Endodermal cell (in vitro differentiated cells): ENCODE measurements at places on chromosomes 2 and 18. TPM values are rescaled to one million over a fixed set of nuclear protein-coding genes. Genes with fewer than 3 reads are reported as not detected.

The CHPF gene
- 51.2 to 62.0 TPM (median 54.3 TPM) in 3 replicates for total RNA-seq

The HAAO gene
- total RNA-seq = 12.2 and 13.4 TPM in 2 replicates

DNA sequence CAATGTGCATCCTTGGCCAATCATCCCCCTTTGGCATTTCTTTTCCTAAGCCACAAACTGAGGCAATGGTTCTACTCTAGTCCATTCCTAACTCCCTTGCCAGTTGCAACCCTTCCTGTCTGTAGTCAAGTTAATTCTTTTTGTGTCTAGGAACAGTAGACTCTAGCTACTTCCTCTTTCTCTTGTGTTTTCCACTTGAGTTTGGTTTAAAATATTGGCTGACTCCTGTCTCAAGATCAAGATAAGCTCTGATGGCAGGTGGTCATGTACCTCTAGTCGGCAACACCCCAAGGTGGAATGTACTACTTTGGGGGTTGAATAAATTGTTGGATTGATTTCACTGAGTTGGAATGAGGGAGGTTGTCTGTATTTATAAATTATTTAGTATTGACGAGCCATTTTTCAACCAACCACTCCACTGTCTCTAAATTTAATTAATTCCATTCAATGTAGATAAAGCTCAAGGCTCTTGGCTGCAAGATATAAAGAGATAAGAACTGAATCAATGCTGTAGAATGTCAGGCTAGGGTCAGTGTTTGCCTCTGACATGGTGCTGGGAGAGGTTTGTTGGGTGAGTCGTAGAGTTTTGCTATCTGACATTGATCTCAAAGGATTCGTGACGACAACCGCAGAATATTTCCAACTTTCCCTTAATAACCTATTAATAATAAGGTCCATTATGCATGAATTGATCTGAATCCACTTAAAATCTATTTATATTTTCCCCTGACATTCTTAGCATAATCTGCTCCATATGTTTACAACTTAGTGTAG, 188.7 kb upstream of the APCDD1 start:
- DNase-seq = no peak

GRCh38 chr2:127591221-127591923, 54.6 kb upstream of the GPR17 start:
- DNase-seq = peak; percentile 97

The FBXO15 gene
- total RNA-seq = 0.77 and 1.3 TPM in 2 replicates

The MRPS5 gene
- 56.2 and 59.0 TPM in 2 replicates for total RNA-seq

- DNase-seq = no peak
These were observed 124.0 kb downstream of the MDH1 start for GRCh38 chr2:63712748-63713147.

The HOXD10 gene
- not detected in 2 replicates for total RNA-seq

The CD302 gene
- total RNA-seq = 2.3 to 2.7 TPM (median 2.7 TPM) in 3 replicates

- DNase-seq = peak; percentile 53
These were observed 39.3 kb upstream of the EDAR start for GRCh38 chr2:109028277-109028676.

- no peak for DNase-seq
These were observed 16.3 kb downstream of the SLC8A1 start for GRCh38 chr2:40435426-40436092.

The GPR39 gene
- 11.4 and 14.6 TPM in 2 replicates for total RNA-seq

- DNase-seq = no peak
These were observed 182.7 kb downstream of the UXS1 start for GRCh38 chr2:106011380-106011779.

GRCh38 chr2:134142903-134143302, 111.0 kb upstream of the MGAT5 start:
- DNase-seq = no peak

GRCh38 chr2:38301340-38301968, 75.6 kb downstream of the ATL2 start:
- DNase-seq = peak; percentile 69

- DNase-seq = no peak
These were observed 545.0 kb upstream of the ZNF804A start for GRCh38 chr2:184053326-184053725.

The SPP2 gene
- total RNA-seq = not detected in 3 replicates

DNA sequence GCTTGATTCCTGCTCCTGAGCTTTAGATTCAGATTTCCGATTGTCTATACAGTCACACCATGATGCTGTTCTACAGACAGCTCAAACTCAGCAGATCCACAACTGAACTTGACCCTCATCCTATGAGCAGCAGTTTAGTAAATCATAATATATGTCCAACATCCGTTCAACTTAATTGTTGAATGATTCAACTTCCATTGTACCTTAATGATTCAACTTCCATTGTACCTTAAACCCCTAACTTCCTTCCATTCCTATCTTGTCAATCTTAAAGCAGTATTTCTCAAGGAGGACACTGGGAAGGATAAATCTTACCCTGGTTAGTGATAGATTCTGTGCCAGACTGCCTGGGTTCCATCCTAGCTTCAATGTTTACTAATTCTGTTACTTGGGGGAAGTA, 60.1 kb downstream of the PIGN start:
- no peak for DNase-seq

The ASNSD1 gene
- total RNA-seq = 32.0 to 56.2 TPM (median 54.9 TPM) in 3 replicates

DNA sequence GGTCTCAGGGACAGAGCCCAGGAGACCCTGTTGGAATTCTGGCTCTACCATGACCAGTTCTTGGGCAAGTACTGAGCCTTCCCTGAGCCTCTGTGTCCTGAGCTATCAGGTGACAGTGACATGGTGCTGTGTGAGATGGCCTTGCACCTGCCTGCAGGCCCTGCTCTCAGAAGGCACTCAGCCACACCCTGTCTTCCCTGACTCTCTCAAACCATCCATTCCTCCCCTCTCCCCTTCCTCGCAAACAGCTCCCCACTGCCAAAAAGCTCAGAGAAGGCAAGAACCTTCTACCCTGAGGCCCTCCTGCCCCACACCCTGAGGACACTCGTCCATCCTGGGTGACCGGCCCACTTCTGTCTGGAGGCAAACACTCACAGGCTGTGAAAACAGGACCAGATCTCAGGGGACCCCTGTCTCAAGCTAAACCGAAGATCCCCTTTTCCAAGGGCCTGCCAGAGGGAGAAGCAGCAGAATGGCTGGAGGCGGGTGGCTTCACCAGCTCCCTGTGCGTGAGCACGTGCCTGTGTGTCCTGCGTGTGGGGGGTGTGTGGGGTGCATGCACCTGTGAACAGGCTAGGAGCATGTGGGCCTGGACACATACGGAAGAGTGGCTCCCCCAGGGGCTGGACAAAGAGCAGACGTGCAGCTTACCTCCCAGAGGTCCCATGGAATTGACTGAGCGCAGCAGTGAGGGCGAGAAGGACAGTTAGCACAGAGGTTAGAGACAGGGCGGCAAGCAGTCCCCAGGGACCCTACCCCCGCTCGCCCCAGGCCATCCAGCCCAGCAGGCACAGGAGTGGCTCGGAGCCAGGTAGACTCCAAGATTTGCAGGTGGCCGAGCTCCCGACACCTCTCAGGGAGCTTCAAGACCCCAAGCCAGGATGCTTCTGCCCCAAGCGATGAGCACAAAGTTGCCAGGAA, 53.9 kb downstream of the BIN1 start:
- no peak for DNase-seq

The GAL3ST2 gene
- 0.55 to 0.91 TPM (median 0.77 TPM) in 3 replicates for total RNA-seq

DNA sequence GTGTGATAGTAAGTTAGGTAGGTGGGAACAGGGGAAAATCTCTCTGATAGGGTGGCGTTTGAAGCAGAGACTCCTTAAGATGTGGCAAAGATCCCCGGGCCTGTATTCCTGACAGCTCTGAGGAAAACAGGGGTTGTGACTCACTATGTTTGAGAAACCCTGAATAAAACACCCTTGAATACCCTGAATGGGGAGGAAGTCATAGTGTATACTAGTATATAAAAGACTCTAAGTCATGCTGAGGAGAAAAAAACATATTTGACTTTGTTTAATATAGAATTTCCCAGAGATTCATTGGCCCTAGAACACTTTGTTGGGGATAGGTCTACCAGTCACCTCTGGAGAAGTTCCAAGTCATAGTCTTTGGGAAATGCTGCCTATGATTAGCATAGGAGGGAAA, 590.9 kb downstream of the IRS1 start:
- DNase-seq = no peak

GRCh38 chr2:152676461-152676860, 40.8 kb downstream of the PRPF40A start:
- no peak for DNase-seq

- peak; percentile 88 for DNase-seq
These were observed 2.8 kb upstream of the DIPK1C start for GRCh38 chr18:74459889-74460288.

GRCh38 chr2:170354388-170354787, 176.4 kb downstream of the MYO3B start:
- DNase-seq = peak; percentile 67

The C2orf78 gene
- not detected in 3 replicates for total RNA-seq

GRCh38 chr2:16063251-16063850, 123.0 kb downstream of the MYCN start:
- no peak for DNase-seq

GRCh38 chr2:216296856-216297255, 75.4 kb downstream of the MARCHF4 start:
- DNase-seq = no peak
